Gastroesophageal sphincter (tissue), 4 donors: ENCODE measurements at places on chromosomes 2 and 18. TPM values are rescaled to one million over a fixed set of nuclear protein-coding genes. Genes with fewer than 3 reads are reported as not detected.

FBXO15 gene
- total RNA-seq: not detected

DSC1 gene
- total RNA-seq: not detected

KHK gene
- 6.1 TPM for total RNA-seq

ASB18 gene
- total RNA-seq: not detected

GNLY gene
- not detected for total RNA-seq

ACKR3 gene
- 45.4 TPM for total RNA-seq

CHST10 gene
- 10.6 TPM for total RNA-seq

NPAS2 gene
- 21.1 TPM for total RNA-seq

GALM gene
- 17.1 TPM for total RNA-seq

SIX3 gene
- not detected for total RNA-seq

DNA sequence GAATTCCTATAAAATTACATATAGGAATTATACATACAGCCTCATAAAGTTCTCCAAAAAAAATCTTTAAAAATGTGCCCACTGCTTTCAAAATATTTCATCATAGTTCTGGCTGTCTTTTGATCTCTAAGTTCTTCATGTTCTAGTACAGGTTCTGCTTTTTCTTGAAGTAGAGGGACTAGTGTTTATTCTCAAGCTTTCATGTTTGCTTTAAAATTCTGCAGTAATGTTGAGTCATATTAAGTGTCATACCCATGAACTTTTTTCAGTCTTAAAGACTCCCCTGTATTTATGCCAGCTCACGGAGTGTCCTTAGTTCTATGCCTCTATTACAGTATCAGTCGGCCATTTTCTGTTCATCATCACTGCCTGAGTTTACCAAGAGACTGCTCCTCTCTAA is 54.8 kb upstream of the CCDC141 start:
- ATAC-seq: peak; percentile 86
- no peaks in the 10 kb centered on the region for H3K36me3 ChIP-seq
- H3K4me3 ChIP-seq: no peak overlapping the region
- H3K4me1 ChIP-seq: peaks cover 24% of the 10 kb centered on the region

GRCh38 chr2:240358080-240358479 is 77.4 kb upstream of the GPC1 start:
- no peaks in the 10 kb centered on the region for H3K4me1 ChIP-seq
- no peak overlapping the region for H3K4me3 ChIP-seq
- no peaks in the 10 kb centered on the region for H3K36me3 ChIP-seq

DNA sequence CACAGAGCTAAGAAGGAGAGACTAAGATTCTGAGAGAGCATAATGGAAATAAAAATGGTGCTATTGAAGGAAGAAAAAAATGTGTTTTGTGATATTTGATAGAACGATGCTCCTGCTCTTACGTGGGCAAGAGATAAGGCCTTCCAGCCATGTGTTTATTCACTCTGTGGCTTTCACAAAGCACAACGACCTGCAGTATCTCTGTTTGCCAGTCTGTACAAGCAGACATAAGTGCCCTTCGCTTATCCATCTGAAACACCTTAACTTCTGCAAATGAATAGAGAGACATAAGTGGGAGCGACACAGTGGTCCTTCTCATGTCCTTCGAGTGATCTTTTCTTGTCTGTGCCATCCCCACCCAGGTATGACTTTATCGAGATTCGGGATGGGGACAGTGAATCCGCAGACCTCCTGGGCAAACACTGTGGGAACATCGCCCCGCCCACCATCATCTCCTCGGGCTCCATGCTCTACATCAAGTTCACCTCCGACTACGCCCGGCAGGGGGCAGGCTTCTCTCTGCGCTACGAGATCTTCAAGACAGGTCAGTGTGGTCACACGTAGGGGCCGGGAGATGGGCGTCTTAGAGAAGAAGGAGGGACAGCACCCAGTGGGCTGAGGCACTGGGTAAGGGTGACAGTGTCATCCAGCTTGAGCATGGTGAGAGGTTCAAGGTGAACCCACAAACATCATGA is 33.7 kb downstream of the NRP2 start:
- no peaks in the 10 kb centered on the region for H3K27me3 ChIP-seq
- H3K4me3 ChIP-seq: no peak overlapping the region
- H3K4me1 ChIP-seq: peaks cover 100% of the 10 kb centered on the region
- H3K27ac ChIP-seq: peak overlapping the region; percentile 87
- no peak for ATAC-seq

GRCh38 chr2:150075831-150076230 is 411.6 kb downstream of the RND3 start:
- no peak for ATAC-seq
- H3K4me1 ChIP-seq: no peaks in the 10 kb centered on the region
- H3K27ac ChIP-seq: no peak overlapping the region
- no peak overlapping the region for H3K4me3 ChIP-seq
- no peaks in the 10 kb centered on the region for H3K36me3 ChIP-seq

GRCh38 chr2:173076581-173077345 is 1.1 kb downstream of the MAP3K20 start:
- peak overlapping the region; percentile 67 for H3K4me3 ChIP-seq
- H3K27ac ChIP-seq: peak overlapping the region; percentile 98
- H3K27me3 ChIP-seq: no peaks in the 10 kb centered on the region

GRCh38 chr2:190182071-190182524 is 119.6 kb upstream of the MSTN start:
- H3K36me3 ChIP-seq: no peaks in the 10 kb centered on the region
- peak overlapping the region; percentile 84 for H3K4me3 ChIP-seq
- no peaks in the 10 kb centered on the region for H3K27me3 ChIP-seq
- peak overlapping the region; percentile 85 for H3K27ac ChIP-seq

GRCh38 chr18:59012815-59013705 is 126.6 kb upstream of the SEC11C start:
- ATAC-seq: no peak
- no peak overlapping the region for H3K4me3 ChIP-seq
- no peaks in the 10 kb centered on the region for H3K27me3 ChIP-seq
- H3K4me1 ChIP-seq: no peaks in the 10 kb centered on the region
- no peaks in the 10 kb centered on the region for H3K36me3 ChIP-seq

- no peak overlapping the region for H3K27ac ChIP-seq
- ATAC-seq: no peak
- H3K36me3 ChIP-seq: no peaks in the 10 kb centered on the region
- no peaks in the 10 kb centered on the region for H3K4me1 ChIP-seq
Measured at GRCh38 chr2:43950383-43951008, 45.3 kb downstream of the LRPPRC start.

GRCh38 chr2:178448968-178449661 is 1.9 kb downstream of the PRKRA start:
- H3K4me3 ChIP-seq: peak overlapping the region; percentile 64
- no peak for ATAC-seq

DNA sequence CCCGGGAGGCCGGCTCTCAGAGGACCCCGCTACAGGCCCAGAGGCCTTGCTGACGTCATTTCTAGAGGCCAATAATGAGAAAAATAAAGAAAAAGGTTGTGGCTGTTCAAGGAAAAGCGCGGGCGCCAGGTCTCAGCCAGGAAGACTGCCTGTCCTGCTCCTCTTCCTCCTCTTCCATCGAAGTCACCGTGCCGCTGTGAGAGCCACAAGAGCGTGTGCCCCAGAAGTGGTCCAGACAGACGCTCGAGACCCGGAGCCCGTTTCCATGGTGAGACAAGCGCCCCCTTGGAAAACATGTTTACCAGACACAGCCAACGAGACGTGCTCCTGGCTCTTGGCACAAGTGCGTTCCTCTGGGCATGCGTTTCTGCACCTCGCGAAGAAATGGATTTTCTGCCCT is 210.5 kb downstream of the HDAC4 start:
- no peak overlapping the region for H3K27ac ChIP-seq
- H3K4me3 ChIP-seq: no peak overlapping the region
- H3K27me3 ChIP-seq: no peaks in the 10 kb centered on the region
- peaks cover 41% of the 10 kb centered on the region for H3K4me1 ChIP-seq

GRCh38 chr18:394262-394986 is 106.1 kb downstream of the COLEC12 start:
- peak overlapping the region; percentile 82 for H3K27ac ChIP-seq
- no peaks in the 10 kb centered on the region for H3K36me3 ChIP-seq
- H3K4me1 ChIP-seq: peaks cover 9% of the 10 kb centered on the region
- no peak for ATAC-seq
- H3K27me3 ChIP-seq: no peaks in the 10 kb centered on the region

DNA sequence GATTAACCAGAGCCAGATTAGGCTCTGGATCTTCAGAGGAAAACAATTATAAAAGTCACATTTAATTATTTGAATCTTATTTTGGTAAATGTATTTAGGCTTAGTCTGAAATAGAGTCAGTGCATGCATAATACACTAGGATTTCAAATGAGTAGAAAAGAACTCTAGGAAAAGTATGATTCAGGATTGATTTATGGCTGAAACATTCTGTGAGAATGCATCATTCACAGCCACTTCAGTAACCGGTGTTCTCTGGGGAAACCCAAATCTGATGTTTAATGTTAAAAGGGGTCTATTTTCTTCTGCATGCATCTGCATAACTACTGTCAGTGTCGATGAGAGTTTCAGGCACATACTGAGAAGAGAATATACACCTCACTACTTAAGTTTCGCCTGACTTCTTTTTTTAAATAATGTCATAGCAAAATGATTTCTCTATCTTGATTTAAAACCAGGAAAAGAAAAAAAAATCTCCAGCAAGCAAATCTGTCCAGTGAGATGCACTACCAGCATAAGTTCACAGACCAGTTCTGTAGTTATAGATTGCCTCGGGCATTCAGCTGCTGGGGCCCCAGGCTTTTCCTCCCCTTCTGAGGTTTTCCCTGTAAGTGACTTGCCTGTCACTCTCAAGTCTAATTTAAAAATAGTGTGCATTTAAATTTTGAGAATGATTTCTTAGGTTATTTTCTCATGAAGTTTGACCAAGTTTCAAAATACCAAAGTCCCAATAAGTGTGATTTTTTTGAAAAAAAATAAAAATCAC is 501.5 kb downstream of the NR4A2 start:
- ATAC-seq: no peak
- H3K27me3 ChIP-seq: no peaks in the 10 kb centered on the region
- no peak overlapping the region for H3K27ac ChIP-seq
- H3K4me1 ChIP-seq: no peaks in the 10 kb centered on the region
- H3K4me3 ChIP-seq: no peak overlapping the region
- no peaks in the 10 kb centered on the region for H3K36me3 ChIP-seq

- no peak for ATAC-seq
- peak overlapping the region; percentile 91 for H3K27ac ChIP-seq
- no peaks in the 10 kb centered on the region for H3K36me3 ChIP-seq
Measured at GRCh38 chr2:85435981-85436835, 17.7 kb downstream of the SH2D6 start.

DNA sequence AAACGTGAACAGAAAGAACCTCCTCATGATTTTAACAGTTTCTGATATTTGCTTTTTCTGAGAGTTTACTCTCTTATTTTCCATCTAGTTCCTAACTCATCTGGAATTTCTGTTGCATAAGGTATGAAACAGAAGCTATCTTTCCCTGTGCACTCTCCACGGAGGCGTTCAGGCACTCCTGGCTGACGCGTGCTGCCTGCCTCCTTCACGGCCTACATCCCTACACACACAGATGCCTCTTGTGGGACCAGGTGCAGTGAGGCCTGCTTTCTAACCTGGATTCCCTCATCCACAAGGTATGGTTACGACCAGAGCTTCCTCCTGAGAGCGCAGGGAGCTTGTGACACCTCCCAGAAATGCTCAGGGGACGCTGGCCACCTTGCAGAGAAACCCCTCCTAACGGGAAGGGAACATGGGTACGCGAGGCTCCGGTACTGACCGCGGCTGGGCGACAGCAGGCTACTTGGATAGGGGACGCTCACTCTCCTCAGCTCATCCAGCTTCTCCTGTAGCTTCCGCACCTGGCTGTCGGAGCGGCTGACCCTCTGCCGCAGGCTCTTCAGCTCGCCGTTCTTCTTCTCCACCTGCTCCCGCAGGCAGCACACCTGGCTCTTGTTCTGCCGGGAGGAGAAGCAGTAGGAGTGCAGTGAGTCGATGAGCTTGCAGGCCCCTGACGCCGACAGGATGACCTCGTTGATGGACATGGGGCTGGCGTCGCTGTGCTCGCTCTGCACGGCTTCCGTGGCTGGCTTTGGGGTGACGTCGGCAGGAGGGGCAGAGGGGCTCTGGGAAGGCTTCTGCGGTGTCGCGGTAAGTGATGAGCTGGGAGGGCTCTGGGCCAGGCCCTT is 4.3 kb downstream of the THAP4 start:
- H3K36me3 ChIP-seq: peaks cover 52% of the 10 kb centered on the region
- no peak overlapping the region for H3K4me3 ChIP-seq
- no peak for ATAC-seq
- H3K4me1 ChIP-seq: peaks cover 3% of the 10 kb centered on the region
- no peak overlapping the region for H3K27ac ChIP-seq
- H3K27me3 ChIP-seq: no peaks in the 10 kb centered on the region

- H3K4me3 ChIP-seq: no peak overlapping the region
- no peaks in the 10 kb centered on the region for H3K4me1 ChIP-seq
- H3K27ac ChIP-seq: no peak overlapping the region
- no peak for ATAC-seq
- no peaks in the 10 kb centered on the region for H3K27me3 ChIP-seq
- H3K36me3 ChIP-seq: no peaks in the 10 kb centered on the region
Measured at GRCh38 chr18:28602391-28602790, 425.5 kb upstream of the CDH2 start.

GRCh38 chr2:27040282-27040681 is 7.5 kb downstream of the TMEM214 start:
- no peak overlapping the region for H3K27ac ChIP-seq
- no peak overlapping the region for H3K4me3 ChIP-seq
- no peaks in the 10 kb centered on the region for H3K27me3 ChIP-seq
- ATAC-seq: no peak
- no peaks in the 10 kb centered on the region for H3K4me1 ChIP-seq
- H3K36me3 ChIP-seq: no peaks in the 10 kb centered on the region

DNA sequence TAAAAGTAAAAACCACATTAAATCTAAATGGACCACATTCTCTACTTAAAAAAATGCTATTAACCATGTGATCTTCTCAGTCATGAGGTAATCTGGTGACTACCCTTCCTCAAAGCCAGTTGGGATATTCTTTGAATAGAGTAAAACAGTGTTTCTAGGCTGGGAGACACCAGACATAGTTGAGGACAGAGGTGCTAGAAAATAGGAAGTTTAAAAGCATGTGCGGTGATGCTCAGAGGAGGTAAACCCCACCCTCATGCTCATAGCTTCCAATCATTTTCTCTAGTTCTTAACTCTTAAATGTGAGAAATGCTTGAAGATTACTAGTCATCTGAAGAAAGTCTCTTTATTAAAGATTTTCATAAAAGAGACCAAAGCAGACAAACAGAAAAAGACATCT is 30.7 kb upstream of the ELAC1 start:
- H3K36me3 ChIP-seq: peaks cover 38% of the 10 kb centered on the region
- no peaks in the 10 kb centered on the region for H3K27me3 ChIP-seq
- no peak overlapping the region for H3K4me3 ChIP-seq
- H3K4me1 ChIP-seq: no peaks in the 10 kb centered on the region
- H3K27ac ChIP-seq: no peak overlapping the region

GRCh38 chr2:187093771-187094412 is 244.9 kb upstream of the ZSWIM2 start:
- H3K36me3 ChIP-seq: no peaks in the 10 kb centered on the region
- H3K27me3 ChIP-seq: no peaks in the 10 kb centered on the region
- no peak overlapping the region for H3K4me3 ChIP-seq
- H3K27ac ChIP-seq: no peak overlapping the region
- no peaks in the 10 kb centered on the region for H3K4me1 ChIP-seq

- no peaks in the 10 kb centered on the region for H3K36me3 ChIP-seq
- H3K4me3 ChIP-seq: no peak overlapping the region
- H3K27ac ChIP-seq: no peak overlapping the region
- ATAC-seq: no peak
Measured at GRCh38 chr2:207385076-207385475, 144.7 kb upstream of the CREB1 start.
